ENCODE measurements at places on chromosomes 11 and 22.

DNA sequence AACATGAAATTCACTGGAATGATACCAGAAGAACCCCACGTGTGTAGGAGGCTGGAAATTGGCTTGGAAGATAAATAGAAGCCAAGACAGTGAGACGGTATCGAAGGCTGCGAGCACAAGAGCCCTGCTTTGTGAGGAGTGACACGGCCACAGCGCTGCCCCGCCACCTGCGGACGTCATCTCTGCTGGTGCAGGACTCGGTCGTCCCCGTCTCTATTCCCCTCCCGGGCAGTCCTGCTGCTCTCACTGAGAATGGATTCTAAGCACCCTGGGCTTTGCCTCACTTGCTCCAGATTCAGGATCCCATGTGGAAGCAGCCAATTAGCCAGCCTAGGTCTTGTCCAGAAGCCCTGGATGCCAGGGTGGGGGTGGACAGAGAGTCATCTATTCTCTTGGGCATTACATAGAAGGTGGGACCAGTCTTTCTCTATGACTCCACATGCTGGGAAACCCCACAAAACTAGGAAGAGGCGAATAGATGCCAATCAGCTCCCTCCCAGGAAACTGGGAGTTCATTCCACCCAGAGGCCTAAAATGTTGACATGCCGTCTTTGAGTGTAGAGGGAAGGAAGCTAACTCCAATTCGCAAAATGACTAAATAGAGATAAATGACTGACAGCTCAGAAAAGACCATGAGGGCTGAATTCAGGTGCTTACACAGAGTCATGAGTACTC, 25.1 kb downstream of the APOL3 start:
- no peak for DNase-seq

- DNase-seq: no peak
Measured at GRCh38 chr11:107252429-107253161, 205.0 kb downstream of the CWF19L2 start.

- no peak for DNase-seq
Measured at GRCh38 chr11:1055109-1055703, 18.7 kb upstream of the MUC6 start.

DNA sequence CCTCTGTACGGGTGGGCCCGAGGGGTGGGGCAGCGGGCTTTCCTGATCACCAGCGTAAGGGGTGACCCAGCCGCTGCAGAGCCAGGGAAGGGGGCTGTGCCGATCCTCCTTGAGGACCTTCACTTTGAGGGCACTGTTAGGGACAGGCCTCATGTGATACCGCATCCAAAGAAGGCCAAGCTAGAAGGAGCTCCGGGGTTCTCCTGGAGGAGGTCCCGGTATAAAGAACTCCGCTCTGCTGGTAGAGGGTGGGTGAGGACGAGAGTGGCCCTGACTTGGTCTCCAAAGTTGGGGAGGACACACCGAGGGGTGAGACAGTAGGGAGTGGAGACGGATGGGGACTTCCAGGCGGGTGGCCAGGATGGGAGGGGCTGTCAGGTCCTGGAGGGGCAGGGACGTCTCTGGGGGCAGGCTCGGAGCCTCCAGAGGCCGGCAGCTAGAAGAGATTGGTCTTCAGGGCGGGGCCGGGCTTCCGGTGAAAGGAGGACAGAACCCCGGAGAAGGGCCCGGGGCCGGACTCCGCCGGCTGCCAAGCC, 4.6 kb downstream of the PHOX2A start:
- DNase-seq: no peak

DNA sequence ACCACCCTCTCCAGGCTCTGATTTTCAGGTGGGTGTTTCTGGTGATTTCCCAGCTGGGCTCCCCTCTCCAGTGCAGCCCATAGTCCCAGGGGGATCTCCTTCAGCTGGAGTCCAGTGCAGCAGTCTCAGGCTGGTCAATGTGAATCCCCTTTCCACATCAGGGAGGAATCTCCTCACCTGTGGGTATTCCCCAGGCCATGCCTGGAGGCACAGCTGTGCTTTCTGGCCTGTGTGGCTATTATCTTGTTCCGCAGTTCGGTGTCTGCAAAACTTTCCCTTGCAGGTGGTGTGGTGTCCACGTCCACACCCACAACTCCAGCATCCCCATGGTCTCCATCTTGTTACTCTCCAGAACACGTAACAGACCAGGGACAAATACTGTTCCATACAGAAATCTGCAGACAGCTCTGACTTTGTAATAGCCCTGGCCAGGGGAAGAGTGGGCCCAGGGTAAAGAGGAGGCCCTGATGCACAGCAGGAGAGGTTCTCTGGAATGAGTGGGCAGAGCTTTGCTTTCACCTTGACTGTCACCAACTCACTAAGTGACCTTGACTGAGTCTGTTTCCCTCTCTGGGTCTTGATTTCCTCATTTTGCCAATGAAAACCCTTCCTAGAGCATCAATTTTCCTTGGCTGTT, 183.2 kb downstream of the CSNK2A3 start:
- DNase-seq: no peak

- DNase-seq: no peak
Measured at GRCh38 chr22:50220603-50221409, 20.0 kb downstream of the SELENOO start.

DNA sequence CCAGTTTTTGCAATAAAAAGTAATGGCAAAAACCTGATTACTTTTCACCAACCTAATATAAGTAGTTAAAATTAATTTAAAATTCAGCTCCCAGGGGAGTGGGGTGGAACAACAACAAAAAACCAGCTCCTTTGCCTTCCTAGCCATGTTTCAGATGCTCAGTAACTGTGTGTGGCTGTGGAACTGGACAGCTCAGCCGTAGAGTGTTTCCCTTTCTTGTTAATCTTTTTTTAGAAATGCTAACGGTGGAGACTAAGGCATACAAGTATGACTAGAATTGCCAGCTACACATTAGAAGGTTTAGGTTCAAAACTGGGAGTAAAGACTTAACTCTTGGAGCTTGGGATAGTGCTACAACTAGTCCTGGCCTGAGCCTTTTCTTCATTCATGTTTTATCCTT, 45.0 kb downstream of the PPP6R3 start:
- no peak for DNase-seq

DNA sequence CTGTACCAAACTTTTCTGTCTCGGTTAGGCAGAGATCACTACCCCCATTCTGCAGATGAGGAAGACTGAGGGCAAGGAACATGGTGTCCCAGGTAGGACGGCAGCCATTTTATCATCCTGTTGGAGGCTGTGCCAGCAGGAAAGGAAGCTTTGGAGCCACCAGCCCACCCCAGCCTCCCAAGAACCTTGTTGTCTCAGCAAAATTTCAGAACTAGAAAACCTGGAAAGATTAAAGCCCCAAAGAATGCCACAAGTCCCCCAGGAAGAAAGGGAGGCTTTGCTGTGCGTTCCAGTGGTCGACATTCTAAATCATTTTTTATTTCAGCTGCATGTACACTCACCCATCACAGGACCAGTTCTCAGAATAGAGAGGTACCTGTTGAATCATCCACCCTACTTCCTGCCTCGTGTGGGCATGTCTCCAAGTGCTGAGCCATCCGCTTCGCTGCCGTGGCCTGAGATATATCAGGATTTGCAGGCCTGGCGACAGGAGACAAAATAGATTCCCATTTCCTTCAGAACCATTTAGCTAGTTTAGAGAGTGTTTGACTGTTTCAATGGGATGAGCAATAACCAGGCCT, 13.0 kb upstream of the EIF3D start:
- no peak for DNase-seq

DNA sequence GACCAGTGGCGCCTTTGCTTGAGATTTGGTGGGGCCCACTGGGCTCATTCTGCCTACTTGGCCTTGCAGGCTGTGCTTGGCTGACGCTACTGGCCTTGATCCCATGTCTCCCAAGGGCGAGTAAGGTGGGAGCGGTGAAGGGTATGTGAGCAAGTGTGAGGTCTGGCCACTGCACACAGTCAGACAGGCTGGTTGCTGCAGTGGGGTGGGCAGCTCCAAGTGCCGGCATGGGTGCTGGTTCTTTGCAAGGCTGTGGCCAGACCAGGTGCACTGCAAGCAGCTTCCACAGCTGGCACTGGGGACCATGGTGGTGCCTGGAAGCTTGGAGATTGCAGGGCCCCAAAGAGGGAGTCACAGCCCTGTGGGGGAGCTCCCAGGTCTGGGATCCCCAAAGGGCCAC, 33.4 kb upstream of the OR10G7 start:
- no peak for DNase-seq

- DNase-seq: no peak
Measured at GRCh38 chr11:118537409-118537980, 6.5 kb downstream of the TMEM25 start.

DNA sequence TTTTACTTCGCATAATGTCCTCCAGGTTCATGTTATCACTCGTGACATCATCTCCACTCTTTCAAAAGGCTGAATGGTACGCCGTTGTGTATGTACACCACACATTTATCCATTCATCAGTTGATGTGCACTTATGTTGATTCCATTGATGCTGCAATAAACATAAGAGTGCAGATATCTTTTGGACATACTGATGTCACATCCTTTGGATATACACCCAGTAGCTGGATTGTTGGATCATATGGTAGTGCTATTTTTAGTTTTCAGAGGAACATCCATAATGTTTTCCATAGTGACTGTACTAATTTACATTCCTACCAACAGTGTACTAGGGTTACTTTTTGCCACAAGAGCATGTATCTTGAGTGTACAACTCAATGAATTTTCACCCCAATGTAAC, 25.0 kb upstream of the NELL1 start:
- DNase-seq: no peak

DNA sequence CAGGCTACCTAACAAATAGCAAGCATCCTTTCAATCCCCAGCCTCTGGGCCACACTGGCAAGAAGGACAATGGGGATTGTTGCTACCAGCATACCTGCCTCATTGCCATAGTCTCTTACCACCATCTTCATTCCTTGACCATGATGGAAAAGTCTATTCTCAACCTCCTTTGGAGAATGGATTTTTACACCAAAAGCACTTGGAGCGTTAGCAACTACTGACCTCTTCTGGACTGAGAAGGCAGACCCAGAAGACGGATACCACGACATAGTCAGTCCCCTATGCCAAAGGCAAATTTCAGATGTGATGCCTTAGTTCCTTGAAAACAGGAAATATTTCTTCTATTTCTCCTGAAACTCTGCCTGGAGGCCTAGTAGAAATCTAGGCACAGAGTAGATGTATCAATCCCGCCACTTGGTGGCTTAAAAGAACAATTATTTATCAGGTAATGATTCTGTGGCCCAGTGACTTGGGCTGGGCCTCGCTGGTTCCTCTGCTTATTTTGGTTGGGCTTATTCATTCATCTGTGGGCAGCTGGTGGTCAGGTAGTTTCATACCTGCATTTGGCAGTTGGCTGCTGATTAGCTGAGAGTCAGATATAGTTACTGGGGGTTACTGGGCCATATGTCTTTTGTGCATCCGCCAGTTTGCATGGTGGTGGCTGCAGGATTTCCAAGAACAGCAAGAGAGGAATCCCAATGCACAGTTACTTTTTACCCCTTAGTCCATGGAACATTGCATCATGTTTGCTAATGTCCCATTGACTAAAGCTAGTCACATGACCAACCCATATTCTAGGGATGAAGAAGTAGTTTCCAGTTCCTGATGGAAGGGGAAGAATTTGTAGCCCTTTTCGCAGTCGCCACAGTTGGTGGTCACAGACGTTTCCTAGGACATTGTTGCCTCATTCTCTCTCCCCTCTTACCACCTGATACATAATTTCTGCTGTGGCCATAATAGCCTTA, 75.2 kb downstream of the DHCR7 start:
- no peak for DNase-seq
